Activated CD4-positive, alpha-beta T cell treated with anti-CD3 and anti-CD28 coated beads, Interleukin-2, Interleukin-6, amounts not matched to agents 100 ng/mL and 50 ng/mL, durations not matched to agents 16 hours and 8 hours (primary cell): ENCODE measurements at places on chromosomes 7 and 10.
A peak's percentile ranks its signal among the peaks of the same experiment; 100 is the strongest.

DNA sequence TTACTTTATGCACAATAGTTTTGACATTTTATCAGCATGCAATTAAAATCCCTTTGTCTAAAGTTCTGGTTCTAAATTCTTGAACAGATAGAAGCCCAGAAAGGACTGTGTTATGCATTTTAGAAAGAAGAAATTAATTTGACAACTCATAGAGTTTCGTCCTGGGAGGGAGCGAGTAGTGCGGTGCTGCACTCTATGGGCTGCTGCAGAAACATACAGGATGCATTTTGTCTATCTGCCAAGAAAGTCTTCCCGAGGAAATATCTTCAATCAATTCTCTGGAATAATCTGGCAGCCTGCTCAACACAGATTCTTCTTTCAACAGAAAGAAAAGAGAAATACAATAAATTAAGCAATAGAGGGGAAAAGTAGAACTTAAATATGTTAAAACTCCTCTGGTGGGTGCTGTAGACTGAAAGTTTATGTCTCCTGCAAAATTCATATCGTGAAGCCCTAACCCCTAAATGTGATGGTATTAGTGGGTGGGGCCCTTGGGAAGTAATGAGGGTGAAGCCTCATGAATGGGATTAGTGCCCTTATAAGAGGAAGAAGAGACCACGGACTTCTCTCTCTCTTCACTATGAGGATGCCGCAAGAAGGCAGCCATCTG is 39.0 kb upstream of the IFRD1 start:
- no peak for DNase-seq

DNA sequence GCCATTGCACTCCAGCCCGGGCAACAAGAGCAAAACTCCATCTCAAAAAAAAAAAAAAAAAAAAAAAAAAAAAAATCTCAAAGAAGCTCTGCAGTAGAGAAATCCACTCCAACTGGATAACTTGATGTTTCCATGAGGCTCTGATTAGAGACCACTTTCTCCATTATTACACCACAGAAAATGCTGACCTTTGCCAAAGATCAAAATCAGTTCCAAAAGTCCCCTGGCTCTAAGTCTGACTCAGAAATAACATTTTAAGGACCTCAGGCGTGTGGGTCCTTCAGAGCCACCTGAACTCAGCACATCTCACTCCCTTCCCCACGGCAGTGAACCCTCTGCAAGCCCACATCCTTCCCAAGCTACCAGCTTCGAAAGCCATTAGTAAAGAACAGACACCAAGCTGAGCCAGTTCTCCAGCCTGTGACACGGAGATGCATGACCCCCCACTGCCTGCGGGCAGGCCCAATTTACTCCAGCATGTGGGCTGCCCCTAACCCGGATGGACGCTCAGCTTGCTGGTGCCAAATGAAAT is 13.8 kb upstream of the TMEM120A start:
- peak; percentile 61 for DNase-seq

GRCh38 chr7:95434557-95435421 is at the start of gene PON2:
Gene PON2 (minus strand): TSS chr7:95435028. CDS start chr7:95434951, 77 bp downstream.
- DNase-seq = peak; percentile 65

- peak; percentile 58 for DNase-seq
Observed at GRCh38 chr7:8418629-8419245, 14.7 kb upstream of the NXPH1 start.

GRCh38 chr7:70736715-70737460 is 395.1 kb upstream of the GALNT17 start:
- DNase-seq = no peak

DNA sequence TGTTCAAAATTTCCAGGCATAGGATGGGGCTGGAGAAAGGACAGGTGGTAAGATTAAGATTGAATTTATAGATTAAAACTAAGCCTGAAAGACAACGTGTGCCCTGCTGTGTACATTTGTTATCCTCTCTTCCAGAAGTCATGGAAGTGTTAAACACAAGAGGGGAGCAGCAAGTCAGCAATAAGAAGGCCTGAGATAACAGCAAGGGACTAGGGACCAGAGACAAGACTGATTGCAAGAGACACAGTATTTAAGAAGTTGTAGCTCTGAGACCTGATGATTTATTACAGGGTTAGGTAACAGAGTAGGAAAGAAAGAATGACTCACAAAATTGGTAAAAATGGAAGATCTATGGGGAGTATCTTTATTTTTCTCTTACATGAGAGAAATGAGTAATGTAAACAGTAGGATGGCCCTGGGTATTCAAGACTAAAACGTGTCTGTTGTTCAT is 55.7 kb upstream of the COL1A2 start:
- DNase-seq = no peak

DNA sequence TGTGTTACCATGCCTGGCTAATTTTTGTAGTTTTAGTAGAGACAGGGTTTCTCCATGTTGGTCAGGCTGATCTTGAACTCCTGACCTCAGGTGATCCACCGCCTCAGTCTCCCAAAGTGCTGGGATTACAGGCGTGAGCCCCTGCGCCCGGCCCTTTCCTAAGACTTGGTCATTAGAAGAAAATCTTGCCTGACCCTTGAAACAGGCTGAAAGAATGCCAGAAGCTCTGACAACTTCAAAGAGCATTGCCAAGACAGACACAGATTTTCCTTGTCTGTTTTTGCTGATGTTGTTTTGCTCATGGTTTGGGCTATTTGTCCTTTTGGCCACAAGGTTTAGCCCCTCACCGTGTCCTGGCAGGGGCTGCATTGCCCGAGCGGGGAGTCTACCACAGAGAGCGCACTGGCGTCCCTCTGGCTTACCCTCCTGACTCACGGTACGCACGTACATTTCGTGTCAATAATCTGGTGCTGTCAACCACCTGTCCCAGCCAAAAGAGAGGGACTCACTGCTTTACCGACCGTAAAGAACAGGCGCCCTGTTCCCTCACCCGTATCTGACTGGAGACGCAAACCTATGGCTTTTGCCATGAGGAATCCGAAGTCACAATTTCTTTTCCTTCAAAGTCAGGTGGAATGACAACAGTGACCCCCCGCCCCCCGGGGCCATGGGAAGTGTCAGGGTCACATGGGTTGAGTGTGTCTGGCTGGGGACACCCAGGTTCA is 10.1 kb upstream of the INPP5A start:
- no peak for DNase-seq

DNA sequence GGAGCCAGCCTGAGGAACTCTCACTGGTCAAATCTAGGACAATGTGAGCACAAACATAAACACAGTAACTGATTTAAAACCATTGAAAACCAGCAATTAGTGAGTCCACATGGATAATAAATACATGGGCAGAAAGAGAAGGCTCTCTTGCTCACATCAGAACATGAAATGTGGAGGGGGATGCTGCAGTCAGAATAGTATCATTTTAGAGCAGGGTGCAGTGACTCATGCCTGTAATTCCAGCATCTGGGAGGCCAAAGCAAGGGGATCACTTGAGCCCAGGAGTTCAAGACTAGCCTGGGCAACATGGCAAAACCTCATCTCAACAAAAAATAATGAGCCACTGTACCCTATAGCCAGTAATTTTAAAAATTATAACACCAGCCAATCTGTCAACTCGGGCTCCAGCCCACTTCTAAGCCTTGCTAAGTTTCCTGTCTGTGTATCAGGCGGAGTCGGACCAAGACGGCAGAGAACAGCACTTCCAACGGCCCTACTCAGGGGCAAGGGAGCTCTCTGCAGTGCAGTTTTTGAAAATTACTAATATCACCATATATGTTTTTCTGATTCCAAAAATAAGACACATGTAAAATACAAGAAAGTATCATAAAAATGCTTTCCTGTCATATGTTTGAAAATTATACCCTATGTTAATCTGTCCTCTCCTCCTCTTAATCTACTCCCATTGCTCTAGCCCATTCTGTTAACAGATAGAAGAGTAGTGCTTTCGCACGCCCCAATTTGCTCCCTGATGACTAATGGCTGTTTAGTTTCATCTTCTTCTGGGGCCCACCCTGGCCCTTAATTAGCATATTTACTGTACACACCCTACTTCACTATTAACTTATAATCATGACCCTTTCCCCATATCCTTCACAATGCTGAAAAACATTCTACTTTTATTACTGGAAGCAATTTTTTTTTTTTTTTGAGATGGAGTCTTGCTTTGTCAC is 17.1 kb downstream of the URGCP start:
- no peak for DNase-seq

DNA sequence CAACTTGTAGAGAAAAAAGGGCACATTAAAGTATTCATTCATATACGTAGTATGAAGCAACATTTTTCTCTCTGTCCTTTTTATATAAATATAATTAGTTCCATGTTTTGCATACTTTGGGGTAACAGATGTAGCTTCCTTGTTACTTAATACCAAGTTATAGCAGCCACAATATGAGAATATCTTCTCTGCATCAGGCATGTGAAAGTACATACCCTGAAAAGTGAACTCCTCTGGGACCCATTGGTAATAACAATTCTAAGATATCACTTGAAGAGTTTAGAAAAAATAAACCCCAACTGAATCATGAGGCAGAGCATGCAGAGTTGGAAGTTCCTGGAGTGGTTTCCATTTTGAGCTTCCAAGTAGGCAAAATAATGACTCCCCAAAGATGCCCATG is 2.4 kb upstream of the CRPPA start:
- DNase-seq = no peak

- DNase-seq = no peak
Observed at GRCh38 chr10:16909271-16909767, 92.1 kb upstream of the RSU1 start.

GRCh38 chr7:137572056-137572784 is 228.7 kb upstream of the PTN start:
- no peak for DNase-seq

GRCh38 chr10:131178521-131179331 is 132.8 kb downstream of the TCERG1L start:
- no peak for DNase-seq

DNA sequence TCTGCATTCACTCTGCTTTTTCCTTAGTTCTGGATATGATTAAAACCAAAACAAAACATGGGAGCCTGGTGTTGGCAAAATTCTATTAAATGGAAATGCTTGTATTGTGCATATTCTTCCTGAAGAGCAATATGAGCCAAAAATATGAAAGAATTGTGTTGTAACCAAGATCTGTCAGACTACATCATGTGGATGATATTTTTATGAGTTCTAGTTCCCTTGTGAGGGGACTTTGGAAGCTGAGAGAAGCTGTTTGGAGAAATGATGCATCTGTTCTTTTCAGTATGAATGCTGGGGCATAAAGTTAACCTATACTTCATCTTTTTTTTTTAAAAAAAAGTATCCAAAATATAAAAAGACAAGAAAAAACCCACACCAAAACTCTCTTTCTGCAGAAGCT is 782.7 kb downstream of the ANKRD7 start:
- no peak for DNase-seq

DNA sequence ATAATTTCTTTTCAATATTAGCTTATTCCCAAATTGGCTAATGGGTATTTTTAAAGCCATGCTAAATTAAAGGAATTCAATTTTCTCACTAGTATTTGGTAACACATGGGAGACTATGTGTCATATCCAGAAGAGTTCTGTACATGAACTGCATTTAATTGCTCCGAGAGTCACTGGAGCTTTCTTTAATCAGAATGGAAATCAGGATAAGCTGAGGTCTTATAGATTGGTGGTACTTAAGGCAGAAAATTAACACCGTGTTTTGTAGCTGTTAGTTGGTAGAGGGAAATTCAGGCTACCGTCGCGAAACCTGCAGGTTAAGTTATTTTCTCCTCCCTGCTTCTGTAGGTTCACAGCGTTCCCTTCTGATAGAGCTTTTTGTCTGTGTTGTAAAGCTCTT is at the start of gene WEE2:
Gene WEE2, plus strand, starts transcription at position 3 of the 400 bp plus-strand sequence. CDS start 406 bp downstream, outside the sequence.
- no peak for DNase-seq

GRCh38 chr7:140081774-140082425 is 19.1 kb upstream of the PARP12 start:
- no peak for DNase-seq

DNA sequence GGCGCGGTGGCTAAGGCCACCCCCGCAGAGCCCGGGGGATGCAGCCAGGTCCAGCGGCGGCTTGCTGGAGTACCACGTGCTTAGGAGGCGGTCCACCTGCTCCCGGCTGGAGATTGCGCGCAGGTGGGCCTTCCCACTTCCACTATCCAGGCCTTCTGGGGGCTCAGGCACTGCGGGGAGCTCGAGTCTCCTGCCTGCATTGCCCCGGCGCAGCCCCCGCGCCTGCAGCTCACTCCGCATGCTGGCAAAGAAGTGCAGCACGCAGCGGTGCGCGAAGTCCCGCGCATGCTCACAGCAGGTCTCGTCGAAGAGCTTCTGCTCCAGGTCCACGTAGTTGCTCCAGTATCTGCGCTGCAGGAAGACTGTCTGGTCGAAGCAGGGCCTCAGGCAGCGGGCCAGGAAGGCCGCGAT is 5.8 kb downstream of the CALHM3 start:
- no peak for DNase-seq

DNA sequence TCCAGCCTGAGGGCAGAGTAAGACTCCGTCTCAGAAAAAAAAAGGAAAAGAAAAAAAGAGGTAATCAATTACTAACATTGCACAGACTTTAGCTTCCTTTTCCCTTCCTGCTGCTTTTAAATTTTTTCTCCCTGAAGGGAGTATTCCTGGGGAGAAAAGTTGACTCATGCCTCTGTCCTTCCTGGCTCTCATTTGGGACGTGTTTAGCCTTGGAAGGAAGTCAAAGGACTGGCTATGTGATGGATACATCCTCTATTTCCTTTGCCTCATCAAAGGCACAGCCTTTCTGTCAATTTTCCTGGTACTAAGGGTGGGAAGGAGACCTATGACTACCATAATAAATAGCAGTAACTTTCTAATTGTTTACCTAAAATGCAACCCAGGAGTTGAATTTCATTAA is 77.6 kb downstream of the ITGA8 start:
- DNase-seq = no peak

- no peak for DNase-seq
Observed at GRCh38 chr7:47458057-47458456, 123.9 kb downstream of the TNS3 start.

GRCh38 chr7:29921404-29922010 is 68.1 kb downstream of the SCRN1 start:
- peak; percentile 71 for DNase-seq

DNA sequence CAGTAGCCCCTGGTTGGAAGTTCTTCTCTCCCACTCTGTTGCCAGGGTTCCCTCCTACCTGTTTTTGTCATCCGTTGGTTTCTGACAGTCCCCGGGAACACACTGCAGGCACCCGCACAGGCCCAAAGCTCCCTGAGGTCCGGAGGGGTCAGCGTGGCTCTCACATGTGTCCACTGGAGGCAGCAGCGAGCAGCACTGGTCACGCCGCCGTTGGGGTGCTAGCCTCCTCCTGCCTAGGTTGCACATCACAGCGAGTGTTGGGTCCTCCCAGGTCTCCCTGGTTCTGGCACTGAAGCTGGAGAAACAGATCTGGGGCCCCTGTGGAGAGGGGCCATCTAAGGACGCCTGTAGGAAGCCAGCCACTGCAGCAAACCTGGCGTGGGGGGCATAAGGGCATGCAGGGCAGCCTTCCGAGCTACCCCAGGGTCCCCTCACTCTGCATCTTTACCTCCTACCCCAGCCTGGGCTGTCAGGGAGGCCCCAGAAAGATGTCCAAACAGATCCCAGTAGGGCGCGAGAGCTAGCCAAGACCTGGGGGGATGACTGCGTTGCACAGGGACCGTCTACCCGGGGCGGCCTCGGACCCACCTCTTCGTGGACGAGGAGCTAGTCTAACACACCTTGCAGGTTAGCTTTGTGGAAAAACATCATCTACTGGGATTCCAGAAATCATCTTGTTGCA is 28.9 kb downstream of the LRRC27 start:
- peak; percentile 36 for DNase-seq
